ENCODE measurements at places on chromosomes 6 and 20.

GRCh38 chr20:13554076-13554475 lies 84.7 kb downstream of the TASP1 start:
- no peak for DNase-seq

GRCh38 chr6:106890447-106890846 lies 84.1 kb downstream of the CD24 start:
- no peak for DNase-seq

DNA sequence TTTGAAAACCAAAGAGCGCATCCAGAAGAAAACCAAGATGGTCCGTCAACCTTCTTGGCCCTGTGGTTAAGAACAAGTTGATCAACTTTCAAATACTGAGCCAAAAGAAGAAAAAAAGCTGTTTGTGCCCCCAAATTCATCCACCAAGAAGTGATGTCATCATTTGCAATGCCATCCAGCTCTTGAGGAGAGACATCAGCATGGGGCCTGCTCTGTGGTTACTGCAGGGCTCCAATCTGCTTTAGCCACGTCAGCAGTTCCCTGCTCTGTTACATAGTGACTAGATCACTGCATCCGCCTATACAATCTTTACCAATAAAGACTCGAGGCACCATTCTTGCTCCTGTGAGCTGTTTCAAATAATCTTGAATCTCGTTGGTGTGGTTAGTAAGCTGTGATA lies 75.0 kb upstream of the BLCAP start:
- no peak for DNase-seq

DNA sequence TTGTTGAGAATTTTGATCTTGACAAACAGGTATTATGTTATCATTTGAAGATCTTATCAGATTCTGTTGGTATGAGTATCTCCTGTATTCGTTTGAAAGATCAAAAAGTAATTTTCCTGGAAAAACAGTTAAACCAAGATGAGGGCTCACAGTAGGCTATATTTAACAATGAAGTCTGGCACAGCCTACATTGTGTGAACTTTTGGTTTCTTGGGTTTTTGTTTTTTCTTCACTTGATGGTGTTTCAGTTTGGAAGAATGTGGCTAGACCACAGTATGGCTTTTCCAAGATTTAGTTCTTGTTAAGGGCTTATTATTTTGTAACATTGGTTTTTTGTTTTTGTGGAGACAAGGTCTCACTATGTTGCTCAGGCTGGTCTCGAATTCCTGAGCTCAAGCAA lies 306.4 kb downstream of the CDKAL1 start:
- DNase-seq = no peak

GRCh38 chr20:63178889-63179686 lies 36.8 kb downstream of the YTHDF1 start:
- peak; percentile 90 for DNase-seq
